ENCODE measurements at places on chromosomes 4 and X.

- DNase-seq, result no peak
These were observed 88.6 kb downstream of the MAML3 start for GRCh38 chr4:140065393-140065792.

DNA sequence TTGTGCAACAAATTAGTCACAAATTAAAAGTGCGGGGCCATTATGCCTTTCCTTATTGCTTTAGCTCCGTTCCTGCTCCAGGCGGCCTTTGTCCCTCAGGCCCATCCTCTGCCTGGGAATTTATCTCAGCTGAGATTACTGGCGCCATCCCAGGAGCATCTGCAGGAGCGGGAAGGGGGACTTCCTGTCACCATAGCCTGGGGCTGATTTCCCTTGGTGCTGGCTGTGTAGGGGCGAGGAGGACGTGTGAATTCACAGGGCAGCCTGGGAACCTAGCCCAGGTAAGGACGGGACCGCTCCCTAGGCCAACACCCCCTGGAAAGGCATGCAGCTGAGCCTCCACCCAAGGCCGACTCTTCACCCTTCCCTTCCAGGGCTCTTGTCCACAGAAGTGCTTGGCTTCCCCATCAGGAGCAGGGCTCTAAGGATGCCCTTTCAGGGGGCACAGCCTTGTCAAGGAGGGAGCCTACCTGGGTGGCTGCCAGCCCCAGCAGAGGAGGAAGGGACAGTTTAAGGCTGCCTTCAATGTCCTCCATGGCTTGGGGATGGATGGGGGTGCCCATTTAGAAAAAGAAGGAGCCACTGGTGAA, 72.6 kb upstream of the NKX1-1 start:
- no peak for DNase-seq

- no peak for DNase-seq
These were observed 29.7 kb upstream of the LGI2 start for GRCh38 chr4:25060241-25060962.

GRCh38 chrX:41388543-41388942, 54.6 kb downstream of the DDX3X start:
- DNase-seq, result no peak

- peak; percentile 48 for DNase-seq
These were observed 1.5 kb upstream of the NR3C2 start for GRCh38 chr4:148443512-148444295.

- DNase-seq, result no peak
These were observed 13.3 kb upstream of the CD99 start for GRCh38 chrX:2677764-2678163.

DNA sequence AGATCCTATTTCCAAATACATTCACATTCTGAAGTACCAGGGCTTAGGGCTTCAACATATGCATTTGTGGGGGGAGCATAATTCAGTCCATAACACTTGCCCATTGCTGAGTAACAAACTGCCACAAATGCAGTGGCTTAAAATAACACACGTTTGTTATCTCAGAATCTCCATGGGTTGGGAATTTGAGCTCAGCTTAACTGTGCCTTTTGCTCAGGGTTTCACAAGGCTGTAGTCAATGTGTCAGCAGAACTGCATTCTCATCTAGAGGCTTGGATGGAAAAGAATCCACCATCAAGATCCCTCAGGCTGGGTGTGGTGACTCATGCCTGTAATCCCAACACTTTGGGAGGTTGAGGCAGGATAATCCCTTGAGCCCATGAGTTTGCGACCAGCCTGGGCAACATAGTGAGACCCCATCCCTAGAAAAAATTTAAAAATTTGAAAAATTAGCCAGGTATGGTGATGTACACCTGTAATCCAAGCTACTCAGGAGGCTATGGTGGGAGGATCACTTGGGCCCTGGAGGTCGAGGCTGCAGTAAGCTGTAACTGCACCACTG, 25.8 kb upstream of the TBL1X start:
- DNase-seq, result no peak

GRCh38 chrX:121649417-121649816, 602.0 kb downstream of the GLUD2 start:
- no peak for DNase-seq

- no peak for DNase-seq
These were observed 340.1 kb upstream of the PPARGC1A start for GRCh38 chr4:24229978-24230377.

- DNase-seq, result peak; percentile 6
These were observed 98.4 kb downstream of the STIM2 start for GRCh38 chr4:26958925-26959653.

GRCh38 chr4:84501202-84501503, 2.1 kb upstream of the NKX6-1 start:
- no peak for DNase-seq

DNA sequence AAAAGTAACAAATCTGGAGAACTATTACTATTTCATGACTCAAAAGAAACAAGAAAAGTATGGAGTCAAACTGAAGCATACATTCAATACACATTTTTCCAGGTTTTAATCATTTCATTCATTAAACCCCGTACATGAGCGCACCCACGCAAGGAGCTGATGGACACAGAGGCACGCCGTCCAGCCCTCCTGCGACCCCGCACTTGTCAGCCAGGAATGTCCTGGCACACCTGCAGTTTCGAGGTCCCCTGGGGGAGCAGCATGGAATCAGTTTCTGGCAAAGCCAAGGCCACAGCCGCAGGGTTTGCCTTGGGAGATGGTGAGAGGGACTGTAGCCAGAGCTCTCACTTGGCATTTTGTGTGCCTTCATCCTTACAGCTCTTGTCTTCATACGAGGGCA, 12.8 kb upstream of the SLC2A9 start:
- no peak for DNase-seq

GRCh38 chrX:39716401-39716800, 381.4 kb downstream of the BCOR start:
- no peak for DNase-seq

DNA sequence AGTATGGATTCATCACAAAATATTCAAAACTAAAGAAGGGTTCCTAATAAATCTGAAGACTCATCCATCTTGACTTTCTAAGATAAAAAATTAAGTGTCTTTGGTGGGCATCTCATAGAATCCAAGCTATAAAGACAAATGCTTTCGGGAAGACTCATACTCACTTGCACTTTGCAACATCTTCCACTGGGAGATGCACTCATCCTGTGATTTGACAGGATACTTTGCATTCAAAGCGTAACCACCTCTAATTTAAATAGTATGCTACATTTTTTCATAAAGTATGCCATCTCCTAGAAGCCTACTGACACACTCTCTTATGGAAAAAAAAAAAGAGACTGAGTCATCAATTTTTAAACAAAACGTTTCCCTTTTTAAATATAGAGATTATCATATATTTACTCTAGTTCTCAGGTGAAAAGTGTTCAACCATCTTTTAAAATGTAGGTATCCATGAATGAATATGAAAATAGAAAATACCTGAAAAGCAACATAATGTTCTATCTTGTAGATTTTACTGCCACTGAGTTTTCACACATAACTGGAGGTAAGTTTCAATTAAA, 119.6 kb downstream of the KLHL13 start:
- no peak for DNase-seq

- no peak for DNase-seq
These were observed 169.8 kb upstream of the GALNT7 start for GRCh38 chr4:172998527-172999469.

DNA sequence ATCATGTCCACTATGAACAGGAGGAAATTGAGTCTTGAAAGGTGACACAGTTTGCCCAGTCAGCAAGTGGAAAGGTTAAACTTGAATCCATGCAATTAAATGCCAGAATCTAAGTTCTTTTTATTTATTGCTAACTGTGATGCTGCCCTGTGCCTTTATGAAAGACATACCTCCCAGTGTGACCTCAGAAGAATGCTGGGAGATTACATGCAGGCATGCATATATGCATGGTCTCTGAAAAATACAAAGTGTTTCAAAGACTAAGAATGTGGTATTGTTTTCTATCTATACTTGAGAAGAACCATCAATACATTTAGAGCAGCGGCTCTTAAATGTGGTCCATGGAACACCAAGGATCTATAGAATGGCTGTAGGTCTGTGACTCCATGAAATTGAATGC, 45.6 kb downstream of the CCDC149 start:
- DNase-seq, result no peak

DNA sequence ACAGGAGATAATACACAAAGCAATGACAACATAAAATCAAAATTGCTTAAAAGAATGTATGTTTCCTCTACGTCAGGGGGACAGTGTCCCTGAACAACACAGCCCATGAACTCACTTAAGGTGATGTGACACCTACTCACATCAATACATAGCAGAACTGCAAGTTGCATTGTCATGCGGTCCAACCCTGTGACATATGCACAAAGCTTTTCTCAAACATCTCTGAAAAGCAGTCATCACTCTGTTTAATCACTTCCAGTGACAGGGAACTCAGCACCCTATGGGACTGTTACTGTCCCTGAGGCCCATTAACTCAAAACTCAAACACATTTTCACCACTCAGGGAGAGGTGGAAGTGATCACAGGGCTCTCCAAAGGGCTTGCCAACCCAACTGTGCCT, 2.4 kb downstream of the STX18 start:
- no peak for DNase-seq

DNA sequence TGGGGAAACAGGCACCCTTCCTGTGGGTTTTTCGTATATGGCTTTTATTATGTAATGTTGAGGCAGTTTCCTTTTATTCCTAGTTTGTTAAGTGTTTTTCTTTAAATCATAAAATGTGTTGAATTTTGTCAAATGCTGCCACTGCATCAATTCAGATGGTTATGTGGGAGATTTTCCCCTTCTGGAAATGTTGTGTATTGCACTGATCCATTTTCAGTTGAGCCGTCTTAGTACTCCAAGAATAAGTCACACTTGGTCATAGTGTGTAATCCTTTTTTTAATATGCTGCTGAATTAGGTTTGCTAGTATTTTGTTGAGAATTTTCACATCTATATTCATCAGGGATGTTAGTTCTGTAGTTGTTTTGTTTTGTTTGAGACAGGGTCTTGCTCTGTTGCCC, 9.5 kb upstream of the CTBP1 start:
- DNase-seq, result no peak

GRCh38 chrX:154661170-154661569, 7.8 kb upstream of the CTAG2 start:
- no peak for DNase-seq

DNA sequence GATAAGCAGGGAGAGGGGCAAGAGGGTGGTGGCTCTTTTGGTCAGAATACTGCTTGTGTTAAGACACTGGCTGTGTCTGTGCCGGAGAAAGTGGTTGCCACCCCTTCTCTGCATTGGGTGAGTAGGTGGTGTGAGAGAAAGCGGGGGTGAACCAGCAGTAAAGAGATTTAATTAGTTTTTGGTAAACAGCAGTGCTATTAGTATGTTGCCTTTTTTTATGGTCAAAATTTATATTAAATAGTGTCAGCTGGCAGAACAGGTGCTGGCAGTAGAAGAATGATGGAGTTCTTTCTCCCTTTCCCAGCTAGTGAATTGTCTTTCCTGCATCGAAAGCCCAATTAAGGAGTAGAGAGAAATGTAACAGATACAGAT, 181.6 kb downstream of the LARP7 start:
- peak; percentile 7 for DNase-seq

GRCh38 chrX:133380711-133381619, 34.3 kb downstream of the GPC4 start:
- DNase-seq, result no peak

DNA sequence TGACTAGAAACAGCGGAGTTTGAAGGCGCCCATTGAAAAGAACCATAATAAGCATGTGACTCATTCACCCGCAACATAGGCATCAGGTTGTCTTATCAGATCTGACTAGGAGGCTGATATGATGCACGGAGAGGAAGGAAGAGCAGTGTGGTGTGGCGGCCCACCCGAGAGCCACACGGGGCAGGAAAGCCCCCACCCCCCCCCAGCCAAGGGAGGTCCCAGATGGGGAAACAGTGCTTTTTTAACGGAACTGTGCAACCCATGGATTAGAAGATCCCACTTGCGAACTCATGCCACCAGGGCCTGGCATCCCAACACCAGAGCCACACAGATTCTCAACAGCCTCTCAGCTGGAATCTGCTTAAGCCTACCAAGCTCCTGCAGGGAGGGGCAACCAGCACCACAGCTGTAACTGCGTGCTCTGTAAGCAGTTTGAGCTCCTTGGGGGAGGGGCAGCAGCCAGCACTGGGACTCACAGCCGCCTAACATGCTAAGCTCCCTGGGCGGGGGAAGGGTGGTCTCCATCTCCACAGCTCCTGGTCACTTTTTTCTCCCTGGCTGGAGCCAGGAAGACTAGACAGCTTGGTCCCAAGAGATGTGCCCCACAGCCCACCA, 466.2 kb downstream of the PDGFC start:
- DNase-seq, result no peak

GRCh38 chr4:187849556-187850225, 145.9 kb upstream of the ZFP42 start:
- no peak for DNase-seq

GRCh38 chrX:108070891-108071290, 20.5 kb downstream of the PSMD10 start:
- no peak for DNase-seq

DNA sequence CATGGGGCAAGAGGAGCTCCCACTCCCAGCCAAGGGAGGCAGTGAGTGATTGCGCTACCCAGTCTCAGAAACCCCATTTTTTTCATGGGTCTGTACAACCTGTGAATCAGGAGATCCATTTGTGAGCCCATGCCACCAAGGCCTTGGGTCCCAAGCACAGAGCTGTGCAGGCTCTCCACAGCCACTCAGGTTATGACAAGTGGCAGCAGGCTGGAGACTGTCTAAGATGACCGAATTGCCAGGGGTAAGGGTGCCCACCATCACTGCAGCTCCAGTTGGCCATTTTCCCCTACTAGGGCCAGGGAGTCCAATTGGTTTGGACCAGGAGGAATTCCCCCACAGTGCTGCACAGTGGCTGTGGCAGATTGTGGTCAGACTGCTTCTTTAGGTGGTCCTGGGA, 407.5 kb upstream of the KLHL4 start:
- no peak for DNase-seq

DNA sequence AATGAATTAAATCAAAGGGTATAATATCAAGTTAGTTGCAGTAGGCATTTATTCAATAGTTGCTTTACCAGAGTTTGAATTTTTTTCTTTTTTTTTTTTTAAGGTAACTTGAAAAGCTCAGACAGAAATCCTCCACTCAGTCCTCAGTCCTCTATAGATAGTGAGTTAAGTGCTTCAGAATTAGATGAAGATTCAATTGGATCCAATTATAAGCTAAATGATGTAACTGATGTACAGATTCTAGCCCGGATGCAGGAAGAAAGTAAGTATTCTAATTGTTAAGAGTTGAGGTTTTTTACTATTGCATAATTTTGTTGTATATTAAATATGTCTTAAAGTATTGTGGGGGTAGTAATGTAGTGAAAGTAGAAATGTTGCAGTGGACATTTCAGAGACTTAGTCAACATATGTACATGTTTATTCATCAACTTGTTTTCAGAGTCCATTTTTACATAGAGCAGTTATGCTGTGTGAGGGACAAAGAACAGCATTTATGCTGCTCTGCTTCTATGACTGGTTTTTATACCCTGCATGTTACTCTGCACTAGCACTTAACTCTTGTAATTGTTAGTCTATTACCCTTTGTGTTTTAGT, 38.4 kb downstream of the SLAIN2 start:
- DNase-seq, result no peak

DNA sequence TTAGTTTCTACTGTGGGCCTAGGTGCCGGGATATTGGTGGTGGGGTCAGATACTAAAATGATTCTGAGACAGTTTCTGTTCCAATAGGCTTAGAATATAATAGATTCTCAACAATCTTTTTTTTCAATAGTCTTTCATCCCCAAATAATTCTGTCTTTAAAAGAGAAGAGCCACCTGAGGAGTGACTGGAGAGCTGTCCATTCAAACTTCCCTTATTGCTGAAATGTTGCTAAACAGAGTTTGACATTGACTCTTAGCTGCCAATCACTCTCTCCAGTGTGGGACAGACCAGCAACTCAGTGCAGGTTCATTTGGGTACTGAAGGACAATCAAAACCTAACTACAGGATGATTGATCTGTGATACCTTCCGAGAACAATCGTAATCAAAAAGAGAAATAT, 12.4 kb upstream of the ADH7 start:
- no peak for DNase-seq
